Activated naive CD4-positive, alpha-beta T cell (primary cell): ENCODE measurements at places on chromosomes 16 and 17.
A peak's percentile ranks its signal among the peaks of the same experiment; 100 is the strongest.

DNA sequence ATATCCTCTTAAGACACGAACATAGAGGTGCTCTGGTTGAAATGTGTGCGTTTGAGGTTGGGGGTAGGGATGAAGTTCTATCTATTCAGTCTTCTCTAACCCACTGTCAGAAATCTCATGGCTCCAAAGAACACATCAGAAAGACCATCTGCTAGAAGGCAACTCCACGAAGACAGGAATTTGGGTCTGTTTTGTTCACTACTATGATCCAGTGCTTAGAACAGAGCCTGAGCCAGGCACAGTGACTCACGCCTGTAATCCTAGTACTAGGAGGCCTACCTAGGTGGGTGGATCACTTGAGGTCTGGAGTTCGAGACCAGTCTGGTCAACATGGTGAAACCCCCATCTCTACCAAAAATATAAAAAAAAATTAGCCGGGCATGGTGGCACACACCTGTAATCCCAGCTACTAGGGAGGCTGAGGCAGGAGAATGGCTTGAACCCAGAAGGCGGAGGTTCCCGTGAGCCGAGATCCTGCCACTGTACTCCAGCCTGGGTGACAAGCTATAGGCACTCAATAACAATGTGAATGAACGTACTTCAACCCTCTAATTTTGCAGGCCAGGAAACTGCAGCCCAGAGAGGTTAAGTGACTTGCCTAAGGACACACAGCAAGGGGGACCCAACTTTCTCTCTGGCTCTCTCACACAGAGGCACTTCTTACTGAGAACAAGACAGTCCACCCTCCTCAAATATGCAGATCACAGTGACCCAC is 2.3 kb downstream of the CASKIN2 start:
- no peak for DNase-seq

- no peak for DNase-seq
Observed at GRCh38 chr17:56995766-56996165, 17.8 kb downstream of the SCPEP1 start.

GRCh38 chr17:14308965-14309879 is 8.3 kb downstream of the HS3ST3B1 start:
- DNase-seq = peak; percentile 89

GRCh38 chr17:77738751-77739531 is 219.6 kb upstream of the TNRC6C start:
- DNase-seq = no peak

GRCh38 chr16:66473051-66473571 is 46.0 kb downstream of the BEAN1 start:
- no peak for DNase-seq
